ENCODE measurements at places on chromosomes 13 and 19. TPM values are rescaled to one million over a fixed set of nuclear protein-coding genes. Genes with fewer than 3 reads are reported as not detected.

GRCh38 chr13:106348075-106348840 lies 187.2 kb downstream of the EFNB2 start:
- no peak overlapping the region for H3K4me3 ChIP-seq
- H3K27me3 ChIP-seq: no peaks in the 10 kb centered on the region
- no peaks in the 10 kb centered on the region for H3K36me3 ChIP-seq
- no peak overlapping the region for H3K27ac ChIP-seq
- DNase-seq: no peak

GRCh38 chr19:49712397-49712859 lies 21.5 kb downstream of the CPT1C start:
- H3K4me3 ChIP-seq: no peak overlapping the region
- DNase-seq: peak; percentile 67
- no peaks in the 10 kb centered on the region for H3K36me3 ChIP-seq
- H3K27me3 ChIP-seq: no peaks in the 10 kb centered on the region
- H3K4me1 ChIP-seq: peaks cover 10% of the 10 kb centered on the region
- H3K27ac ChIP-seq: no peak overlapping the region

- no peaks in the 10 kb centered on the region for H3K4me1 ChIP-seq
- H3K4me3 ChIP-seq: no peak overlapping the region
Observed at GRCh38 chr13:29964181-29964845, 113.9 kb upstream of the UBL3 start.

GRCh38 chr13:20814224-20814910 lies 40.6 kb upstream of the EEF1AKMT1 start:
- H3K27ac ChIP-seq: peak overlapping the region; percentile 57
- no peaks in the 10 kb centered on the region for H3K36me3 ChIP-seq
- peak; percentile 81 for DNase-seq

DNA sequence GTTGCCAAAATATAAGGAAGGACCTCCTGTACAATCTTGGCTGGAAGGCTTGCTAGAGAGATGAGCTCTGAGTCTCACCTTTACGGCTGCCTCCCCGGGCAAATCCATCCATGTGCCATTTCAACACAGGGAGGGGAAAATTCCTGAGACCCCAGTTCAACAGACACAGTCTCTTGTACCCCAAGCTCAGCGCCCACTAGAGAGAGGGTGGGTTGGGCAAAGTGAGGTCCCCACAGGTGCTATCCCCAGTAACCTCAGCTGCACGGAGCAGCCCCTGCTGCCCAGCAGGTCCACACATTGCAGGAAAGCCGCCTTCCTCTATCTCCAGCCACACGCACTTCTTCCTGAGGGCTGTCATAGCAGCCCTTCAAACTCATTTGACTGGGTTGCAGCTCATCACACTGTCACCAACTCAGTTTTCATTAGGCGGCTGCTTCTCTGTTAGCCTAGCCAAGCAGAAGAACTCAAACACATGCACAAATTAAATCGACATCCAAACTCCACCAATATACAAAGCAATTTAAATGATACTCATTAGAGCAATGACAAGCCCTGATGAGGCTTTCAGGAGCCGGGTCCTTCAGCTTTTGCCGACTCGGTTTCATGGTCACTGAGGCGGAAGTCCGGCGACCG lies 80.4 kb downstream of the TSHZ3 start:
- no peaks in the 10 kb centered on the region for H3K27me3 ChIP-seq
- H3K27ac ChIP-seq: no peak overlapping the region
- H3K4me1 ChIP-seq: no peaks in the 10 kb centered on the region
- H3K4me3 ChIP-seq: no peak overlapping the region
- H3K36me3 ChIP-seq: peaks cover 5% of the 10 kb centered on the region

GRCh38 chr19:7905268-7905667 lies 1.6 kb downstream of the MAP2K7 start:
- no peak overlapping the region for H3K27ac ChIP-seq
- DNase-seq: no peak
- peaks cover 34% of the 10 kb centered on the region for H3K36me3 ChIP-seq
- H3K4me1 ChIP-seq: peaks cover 16% of the 10 kb centered on the region

- no peak for DNase-seq
- no peak overlapping the region for H3K27ac ChIP-seq
- no peak overlapping the region for H3K4me3 ChIP-seq
- no peaks in the 10 kb centered on the region for H3K36me3 ChIP-seq
Observed at GRCh38 chr13:53198017-53198416, 169.4 kb downstream of the OLFM4 start.

CYP4F2 gene
- total RNA-seq: not detected

HAUS8 gene
- 19.1 TPM for total RNA-seq

CEBPG gene
- total RNA-seq: 55.5 TPM

AXL gene
- total RNA-seq: 224 TPM

MAN2B1 gene
- total RNA-seq: 38.7 TPM
